ENCODE measurements at places on chromosomes 5 and 9.

GRCh38 chr9:34575862-34576596, 13.5 kb downstream of the CNTFR start:
- DNase-seq: no peak

DNA sequence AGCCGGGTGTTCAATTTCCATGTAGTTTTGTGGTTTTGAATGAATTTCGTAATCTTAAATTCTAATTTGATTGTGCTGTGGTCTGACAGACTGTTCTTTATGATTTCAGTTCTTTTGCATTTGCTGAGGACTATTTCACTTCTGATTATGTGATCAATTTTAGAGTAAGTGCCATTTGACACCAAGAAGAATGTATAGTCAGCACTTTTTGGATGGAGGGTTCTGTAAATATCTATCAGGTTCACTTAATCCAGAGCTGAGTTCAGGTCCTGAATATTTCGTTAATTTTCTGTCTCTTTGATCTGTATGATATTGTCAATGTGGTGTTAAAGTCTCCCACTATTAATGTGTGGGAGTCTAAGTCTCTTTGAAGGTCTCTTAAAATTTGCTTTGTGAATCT, 944.9 kb downstream of the TLE4 start:
- DNase-seq: no peak

DNA sequence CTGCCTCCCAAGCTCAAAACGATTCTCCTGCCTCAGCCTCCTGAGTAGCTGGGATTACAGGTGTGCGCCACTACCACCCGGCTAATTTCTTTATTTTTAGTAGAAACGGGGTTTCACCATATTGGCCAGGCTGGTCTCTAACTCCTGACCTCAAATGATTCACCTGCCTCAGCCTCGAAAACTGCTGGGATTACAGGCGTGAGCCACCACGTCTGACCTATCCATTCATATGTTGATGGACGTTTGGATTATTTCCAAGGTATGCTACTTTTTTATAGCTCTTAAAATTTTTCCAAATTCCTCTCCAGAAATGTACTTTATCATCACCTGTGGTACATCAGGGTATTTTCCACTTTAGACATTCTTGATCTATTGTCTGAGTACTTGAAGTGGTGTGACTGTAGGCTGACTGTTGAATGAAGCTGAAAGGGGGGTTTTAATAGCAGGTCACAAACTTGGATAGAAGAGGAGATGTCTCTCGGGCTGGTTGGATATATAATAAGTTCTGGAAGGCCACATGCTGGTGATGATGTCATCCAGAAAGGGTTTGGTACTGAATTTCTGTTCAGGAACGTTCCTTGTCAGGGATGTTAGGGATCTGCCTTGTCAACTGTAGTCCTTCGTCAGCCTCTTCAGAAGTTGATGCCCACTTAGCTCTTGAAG, 7.4 kb downstream of the CTNNA1 start:
- no peak for DNase-seq

- DNase-seq: no peak
These were observed 14.7 kb upstream of the LHX2 start for GRCh38 chr9:123996731-123997421.

GRCh38 chr5:35518104-35518503, 99.6 kb upstream of the SPEF2 start:
- no peak for DNase-seq

DNA sequence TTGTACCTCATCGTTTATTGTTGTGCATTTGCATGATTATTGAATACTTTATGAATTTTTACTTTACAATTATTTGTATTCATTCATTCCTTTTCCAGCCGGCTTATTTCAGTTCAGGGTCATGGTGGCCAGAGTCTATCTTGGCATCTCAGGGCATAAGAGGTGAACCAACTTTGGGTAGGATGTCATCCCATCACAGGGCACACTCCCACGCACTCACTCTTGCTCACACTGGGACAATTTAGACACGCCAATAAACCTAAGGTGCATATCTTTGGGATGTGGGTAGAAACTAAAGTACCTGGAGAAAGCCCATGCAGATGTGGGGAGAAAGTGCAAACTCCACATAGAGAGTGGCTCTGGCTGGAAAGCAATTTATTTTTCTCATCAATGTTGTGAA, 158.1 kb upstream of the MAST4 start:
- no peak for DNase-seq

DNA sequence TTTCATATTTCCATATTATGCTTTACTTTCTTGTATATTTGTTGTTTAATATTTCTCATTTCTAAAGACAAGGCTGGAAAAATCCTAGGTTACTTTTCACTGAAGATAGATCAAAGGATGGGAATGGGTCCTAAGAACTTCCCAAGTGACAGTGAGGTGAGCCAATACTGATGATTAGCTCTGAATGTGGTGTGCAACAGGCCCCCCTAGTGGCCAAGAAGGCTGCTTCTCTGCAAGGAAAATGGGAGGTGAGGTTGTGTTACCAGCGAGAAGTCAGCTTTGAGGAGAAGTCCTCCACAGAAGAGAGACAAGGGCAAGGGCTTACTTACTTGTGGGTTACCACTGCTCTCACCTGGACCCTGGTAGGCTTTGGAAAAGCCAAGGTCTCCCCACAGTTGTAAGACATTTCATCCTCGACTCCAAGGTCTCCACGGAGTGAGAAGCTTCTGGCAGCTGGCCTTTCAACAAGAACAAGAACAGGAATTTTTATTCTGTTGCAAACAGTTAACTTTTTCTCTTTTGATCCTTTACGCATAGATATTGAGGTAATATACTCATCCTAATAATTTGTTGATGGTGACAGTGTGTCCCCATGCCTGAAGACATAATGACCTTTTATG, 69.9 kb downstream of the MAMDC2 start:
- no peak for DNase-seq

DNA sequence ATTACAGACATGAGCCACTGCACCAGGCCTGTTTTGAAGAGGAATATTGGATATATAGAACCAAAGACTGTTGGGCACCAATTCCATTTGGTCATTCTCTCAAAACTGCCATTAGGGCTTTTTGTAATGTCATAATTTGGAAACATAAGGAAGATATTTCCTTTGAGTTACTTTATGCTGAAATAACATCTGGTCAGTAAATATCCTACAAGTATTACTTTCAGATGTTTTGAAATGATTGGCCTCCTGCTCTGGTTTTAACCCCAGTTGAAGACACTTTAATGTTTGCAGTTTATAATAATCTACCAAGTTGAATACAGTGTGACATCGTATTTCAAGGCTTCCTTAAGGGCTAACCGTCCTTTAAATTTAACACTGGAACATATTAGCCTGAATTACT, 33.6 kb downstream of the LRRTM2 start:
- no peak for DNase-seq

- DNase-seq: no peak
These were observed 66.5 kb downstream of the MARCHF3 start for GRCh38 chr5:126963822-126964375.

DNA sequence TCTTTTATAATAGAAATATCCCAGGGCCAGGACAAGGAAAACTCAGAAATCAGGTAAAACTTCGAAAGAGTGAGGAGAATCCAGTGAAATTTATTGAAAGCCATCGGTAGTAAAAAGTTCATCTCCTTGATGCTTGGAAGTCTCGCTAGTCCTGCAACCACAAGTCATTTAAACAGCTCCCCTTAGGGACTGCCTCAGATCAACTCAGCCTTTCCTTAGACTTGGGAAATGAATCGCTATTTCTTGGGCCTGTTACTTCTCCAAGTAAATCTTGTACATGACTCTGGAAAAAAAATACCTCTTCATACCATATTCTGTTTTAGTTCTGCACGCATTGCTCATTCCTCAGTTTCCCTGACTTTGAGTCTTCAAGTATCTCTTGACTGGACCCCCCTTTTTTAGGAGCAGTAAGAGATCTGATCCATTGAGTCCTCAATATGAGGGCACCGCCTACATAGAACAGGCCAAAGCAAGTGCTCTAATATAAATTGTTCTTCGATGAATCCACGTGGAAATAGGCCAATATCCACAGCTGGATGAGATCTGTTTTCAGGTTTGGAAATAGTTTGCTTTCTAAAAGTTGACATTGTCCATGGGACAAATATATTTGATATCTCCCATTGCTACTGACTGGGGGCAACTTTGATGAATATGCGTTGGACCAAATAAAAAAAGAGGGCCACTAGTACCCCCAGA, 114.2 kb downstream of the PRDM6 start:
- DNase-seq: no peak

- DNase-seq: no peak
These were observed 44.4 kb downstream of the RAD50 start for GRCh38 chr5:132601071-132601728.

GRCh38 chr9:89470224-89470839, 27.6 kb downstream of the SEMA4D start:
- DNase-seq: no peak

- DNase-seq: no peak
These were observed 93.3 kb upstream of the CDKN2B start for GRCh38 chr9:22102146-22103053.

DNA sequence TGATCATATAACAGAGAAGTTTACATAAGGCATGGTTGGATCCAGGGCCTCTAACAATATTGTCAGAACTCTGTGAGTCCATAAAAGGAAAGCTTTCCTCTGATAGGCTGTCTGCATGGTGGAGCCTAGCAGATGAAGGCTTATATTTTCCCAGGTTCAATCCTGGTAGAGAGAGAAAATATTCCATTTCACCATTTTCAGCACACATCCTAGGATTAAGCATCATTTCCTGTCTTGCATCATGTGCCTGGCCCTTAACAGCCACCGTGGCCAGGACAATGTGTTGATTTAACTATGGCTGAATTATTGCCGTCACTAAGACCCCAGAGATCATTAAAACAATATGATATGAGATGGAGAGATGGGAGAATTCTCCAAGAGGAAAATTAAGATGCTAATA, 90.9 kb upstream of the GRIA1 start:
- no peak for DNase-seq

- no peak for DNase-seq
These were observed 86.5 kb upstream of the ARRDC3 start for GRCh38 chr5:91469517-91470165.

GRCh38 chr9:105978336-105978735, 284.0 kb downstream of the TMEM38B start:
- DNase-seq: no peak

GRCh38 chr9:109865521-109865920, 85.5 kb downstream of the PALM2AKAP2 start:
- no peak for DNase-seq

DNA sequence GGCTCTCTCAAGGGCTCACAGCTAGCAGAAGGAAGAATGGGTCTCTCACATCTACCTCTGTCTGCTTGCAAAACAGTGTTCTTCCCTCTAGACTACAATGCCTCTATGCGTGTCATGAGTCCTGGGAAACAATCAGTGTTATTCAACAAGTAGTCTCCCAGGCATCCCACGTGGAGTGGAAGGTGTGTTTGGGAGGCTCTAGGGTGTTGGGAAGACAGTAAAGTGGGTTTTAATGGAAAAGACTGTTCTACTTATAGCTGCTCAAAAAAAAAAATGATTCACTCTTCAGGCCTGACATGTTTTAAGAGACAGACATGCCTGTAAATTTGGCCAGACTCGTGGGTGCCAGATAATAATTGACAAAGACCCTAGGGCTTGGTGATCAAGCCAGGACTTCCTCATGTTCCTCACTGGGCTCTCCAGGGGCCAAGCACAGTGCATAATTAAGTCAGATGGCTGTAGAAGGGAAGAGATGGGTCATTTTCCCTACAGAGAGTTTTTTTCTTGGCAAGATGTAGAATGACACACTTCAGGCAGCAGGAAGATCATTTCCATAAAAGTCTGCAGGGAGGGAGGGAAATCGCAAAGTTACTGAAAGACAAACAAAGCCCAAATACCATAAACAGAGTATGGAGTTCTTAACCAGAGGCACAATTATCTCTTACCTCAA, 246.4 kb downstream of the ACTL7B start:
- no peak for DNase-seq
